Stimulated activated CD8-positive, alpha-beta memory T cell treated with anti-CD3 and anti-CD28 coated beads, Interleukin-15, amount 100 ng/mL, for 4 hours (primary cell): ENCODE measurements at places on chromosomes 11 and 22.
A peak's percentile ranks its signal among the peaks of the same experiment; 100 is the strongest.

DNA sequence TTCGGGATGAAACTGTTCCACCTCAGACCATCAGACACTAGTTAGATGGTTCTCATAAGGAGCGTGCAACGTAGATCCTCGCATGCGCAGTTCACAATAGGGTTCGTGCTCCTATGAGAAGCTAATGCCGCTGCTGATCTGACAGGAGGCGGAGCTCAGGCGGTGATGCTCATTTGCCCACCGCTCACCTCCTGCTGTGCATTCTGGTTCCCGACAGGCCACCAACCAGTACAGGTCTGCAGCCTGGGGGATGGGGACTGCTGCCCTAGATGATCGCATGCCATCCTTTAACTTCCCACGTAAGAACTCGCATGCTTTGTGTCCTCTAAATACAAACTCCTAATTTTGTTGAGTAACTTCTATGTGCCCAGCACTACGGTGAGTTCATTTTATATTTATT lies 62.6 kb downstream of the EFCAB6 start:
- no peak for DNase-seq

DNA sequence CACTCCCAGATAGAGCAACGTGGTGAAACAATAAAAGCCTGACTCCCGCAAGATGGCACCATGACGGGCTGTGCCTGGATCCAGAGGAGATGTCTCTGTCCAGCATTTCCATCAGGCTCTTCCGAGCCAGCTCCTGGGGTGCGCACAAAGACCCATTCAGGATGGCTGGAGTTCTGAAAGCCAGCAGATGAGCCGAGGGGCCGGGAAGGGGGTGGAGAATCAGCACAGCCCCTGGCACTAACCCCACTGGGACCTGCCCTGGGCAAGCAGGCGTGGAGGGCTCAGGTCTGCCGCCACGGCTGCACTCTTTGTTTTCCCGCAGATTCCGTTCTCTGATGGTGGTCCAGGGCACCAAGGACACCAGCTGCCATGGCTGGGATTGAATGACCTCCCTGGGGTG lies 97.2 kb upstream of the BLID start:
- DNase-seq, result no peak

DNA sequence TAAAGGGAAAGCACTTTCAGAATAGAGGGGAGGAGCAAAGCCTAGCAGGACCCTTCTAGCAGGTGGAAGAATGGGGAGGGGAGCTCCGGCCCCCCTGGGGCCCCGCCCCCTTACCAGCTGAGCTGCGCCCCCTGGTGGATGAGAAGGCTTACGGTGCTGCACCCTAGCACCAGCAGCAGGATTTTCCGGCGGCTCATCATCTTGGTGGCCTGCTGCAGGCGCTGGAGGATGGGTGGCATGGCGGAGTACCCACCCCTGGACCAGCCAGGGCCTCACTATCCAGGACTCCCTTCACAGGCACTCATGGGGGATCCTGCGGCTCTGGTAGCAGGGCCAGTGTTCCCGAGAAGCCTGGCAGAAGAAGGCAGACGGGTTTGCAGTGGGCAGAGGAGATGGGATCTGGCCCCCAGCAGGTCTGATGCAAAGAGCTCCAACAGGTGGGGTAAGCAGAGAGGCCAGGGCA lies 3.8 kb downstream of the GAL3ST3 start:
- peak; percentile 62 for DNase-seq

DNA sequence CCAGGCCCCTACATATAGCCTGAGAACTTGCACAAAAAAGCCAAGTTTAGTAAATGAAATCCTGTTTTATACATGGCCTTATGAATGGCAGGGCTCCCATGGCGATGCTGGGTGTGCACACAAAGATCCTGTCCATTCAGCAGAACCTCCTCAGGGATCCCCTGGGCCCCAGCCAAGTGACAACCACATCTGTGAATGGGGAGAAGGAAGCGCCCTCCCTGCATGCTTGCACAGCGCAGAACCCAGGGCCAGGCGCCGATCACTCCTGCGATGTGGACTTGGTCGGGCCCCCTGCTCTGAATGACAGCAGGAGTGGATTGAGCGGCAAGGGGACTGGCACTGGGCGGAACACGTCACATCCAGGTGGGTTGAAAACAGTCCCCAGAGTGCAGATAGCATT lies 4.5 kb upstream of the CDC42EP2 start:
- no peak for DNase-seq

DNA sequence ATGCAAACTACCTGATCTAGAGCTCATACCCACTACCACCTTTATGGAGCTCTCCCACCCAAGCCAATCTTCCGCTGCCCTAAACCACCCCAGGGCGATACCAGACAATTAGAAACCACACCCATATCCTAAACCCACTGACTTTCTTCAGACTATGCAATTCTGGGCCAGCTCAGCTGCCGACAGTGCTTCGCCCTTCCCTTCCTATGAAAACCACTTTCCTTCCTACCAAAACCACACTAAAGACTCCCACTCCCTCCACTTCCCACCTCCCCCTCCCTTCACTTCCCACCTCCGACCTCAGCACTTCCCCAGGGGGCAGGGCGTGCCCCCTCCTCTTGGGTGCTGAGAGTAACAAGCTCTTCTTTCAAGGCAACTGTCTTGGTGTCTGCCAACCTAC lies 25.1 kb downstream of the B3GAT1 start:
- DNase-seq, result no peak

- no peak for DNase-seq
Observed at GRCh38 chr22:38981005-38981991, 849 bp upstream of the APOBEC3B start.

- no peak for DNase-seq
Observed at GRCh38 chr11:80860632-80861031, 1419.8 kb upstream of the TENM4 start.
